Smooth muscle cell of the pulmonary artery (primary cell): ENCODE measurements at places on chromosomes 5 and 9. TPM values are rescaled to one million over a fixed set of nuclear protein-coding genes. Genes with fewer than 3 reads are reported as not detected.

Gene IFNA1
- total RNA-seq, result not detected in 2 replicates

Gene SLC12A2
- 31.8 and 45.2 TPM in 2 replicates for total RNA-seq

Gene GRXCR2
- total RNA-seq, result not detected in 2 replicates

Gene CNOT6
- 15.8 and 19.7 TPM in 2 replicates for total RNA-seq

Gene SLC36A1
- 8.1 and 9.7 TPM in 2 replicates for total RNA-seq

Gene SPATA9
- 0.13 and 0.30 TPM in 2 replicates for total RNA-seq

Gene SOWAHA
- total RNA-seq, result under 0.01 TPM in 1 of 2 replicates, not detected in the other

Gene PCDHGB3
- total RNA-seq, result 7.8 and 8.1 TPM in 2 replicates

Gene SPATA31E1
- not detected in 2 replicates for total RNA-seq

Gene ST8SIA4
- total RNA-seq, result 0.30 and 1.1 TPM in 2 replicates

Gene TMC1
- 0.17 and 0.59 TPM in 2 replicates for total RNA-seq

Gene TPM2
- total RNA-seq, result 511 and 885 TPM in 2 replicates

Gene ISL1
- total RNA-seq, result 0.03 and 0.20 TPM in 2 replicates

Gene CCDC69
- 0.65 and 1.0 TPM in 2 replicates for total RNA-seq

Gene RGS3
- total RNA-seq, result 98.1 and 101 TPM in 2 replicates

Gene INSL4
- total RNA-seq, result not detected in 2 replicates

Gene MTAP
- total RNA-seq, result 28.9 and 42.2 TPM in 2 replicates

Gene BNC2
- 14.5 and 20.6 TPM in 2 replicates for total RNA-seq

Gene FAM169A
- total RNA-seq, result 0.13 and 0.36 TPM in 2 replicates

Gene DMAC1
- 4.5 and 5.7 TPM in 2 replicates for total RNA-seq
